Right cardiac atrium (tissue), 5 donors: ENCODE measurements at places on chromosomes 12 and 14. TPM values are rescaled to one million over a fixed set of nuclear protein-coding genes. Genes with fewer than 3 reads are reported as not detected.
A peak's percentile ranks its signal among the peaks of the same experiment; 100 is the strongest.

GRCh38 chr14:102902086-102902485 is 20.4 kb upstream of the AMN start:
- DNase-seq = no peak

DNA sequence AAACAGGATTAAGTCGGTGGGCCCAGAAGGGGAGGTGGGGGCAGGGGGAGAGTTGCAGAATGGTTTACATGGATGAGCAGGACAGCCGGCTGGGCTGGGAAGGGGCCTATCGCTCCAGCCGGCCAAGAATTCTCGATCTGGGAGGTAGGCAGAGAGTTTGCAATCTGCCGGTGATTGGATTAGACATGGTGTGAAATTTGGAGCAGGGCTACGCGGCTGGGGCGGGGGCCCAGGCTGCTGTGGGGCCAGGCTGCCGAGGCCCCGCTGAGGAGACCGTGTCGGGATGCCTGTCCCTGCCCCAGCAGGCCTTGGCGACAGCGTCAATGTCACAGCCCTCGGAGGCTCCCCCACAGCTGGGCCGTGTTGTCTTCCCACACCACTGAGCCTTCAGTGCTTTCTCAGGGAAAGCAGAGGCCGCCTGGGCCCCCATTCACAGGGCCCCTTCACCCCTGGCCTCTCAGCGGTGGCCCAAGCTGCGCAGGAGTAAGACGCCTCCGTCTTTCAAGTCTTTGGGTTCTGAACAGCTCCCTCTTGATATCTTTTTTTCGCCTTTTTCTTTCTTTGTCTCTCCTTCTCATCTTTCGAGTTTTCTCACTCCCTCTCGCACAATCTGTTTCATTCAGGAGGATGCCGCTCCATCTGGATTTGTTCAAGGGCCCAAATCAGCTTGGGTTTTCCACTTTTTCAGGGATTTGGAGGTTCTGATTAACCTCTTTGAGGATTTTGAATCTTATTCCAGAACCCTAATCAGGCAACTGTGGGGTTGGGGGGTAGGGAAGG is 117.5 kb upstream of the PARP11 start:
- no peak for DNase-seq

SMAGP gene
- polyA plus RNA-seq = 3.6 TPM

- no peak for DNase-seq
Measured at GRCh38 chr14:64849940-64850339, 29.8 kb downstream of the SPTB start.

GRCh38 chr12:69570545-69571399 is 14.5 kb upstream of the CCT2 start:
- peak; percentile 20 for DNase-seq

- DNase-seq = no peak
Measured at GRCh38 chr14:72605096-72605920, 288.6 kb downstream of the DPF3 start.

DNA sequence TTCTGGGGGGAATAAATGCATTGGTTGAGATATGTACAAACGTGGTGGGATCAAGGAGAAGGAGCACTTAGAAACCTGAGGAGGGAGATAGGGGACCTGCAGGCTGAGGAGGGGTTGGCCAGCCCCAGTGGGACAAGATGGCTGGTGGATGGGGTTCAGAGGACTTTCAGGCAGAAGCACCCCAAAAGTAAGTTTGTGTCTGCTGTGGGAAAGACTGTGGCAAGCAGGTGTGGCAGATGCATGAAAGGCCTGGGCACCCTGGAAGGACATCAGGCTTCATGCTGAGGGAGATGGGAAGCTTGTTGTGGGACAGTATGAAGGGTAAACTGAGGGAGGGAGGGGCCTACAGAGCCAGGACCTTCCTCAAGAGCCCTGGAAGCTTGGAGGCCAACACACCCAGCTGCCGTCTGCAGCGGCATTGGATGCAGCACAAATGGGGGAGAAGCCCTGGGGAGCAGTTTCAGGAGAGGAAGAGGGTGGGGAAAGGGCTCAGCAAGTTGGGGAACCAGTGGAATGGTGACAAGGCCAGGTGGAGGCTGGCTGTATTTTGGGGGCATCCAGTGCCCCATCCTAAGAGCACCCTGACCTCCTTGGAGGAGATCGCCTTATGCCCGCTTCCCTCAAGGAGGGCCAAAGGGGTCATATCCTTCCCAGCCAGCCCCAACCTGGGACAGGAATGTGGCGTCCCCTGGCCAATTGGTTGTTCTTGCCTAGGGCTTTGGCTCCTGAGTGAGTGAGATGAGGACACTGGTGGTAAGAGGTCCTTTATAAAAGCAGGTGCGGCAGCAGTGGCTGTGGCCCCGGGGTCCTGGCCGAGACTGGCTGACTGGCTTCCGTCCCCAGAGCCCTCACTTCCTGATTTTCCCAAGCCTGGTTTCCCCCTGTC is 20.7 kb downstream of the NFKBIA start:
- no peak for DNase-seq

DNA sequence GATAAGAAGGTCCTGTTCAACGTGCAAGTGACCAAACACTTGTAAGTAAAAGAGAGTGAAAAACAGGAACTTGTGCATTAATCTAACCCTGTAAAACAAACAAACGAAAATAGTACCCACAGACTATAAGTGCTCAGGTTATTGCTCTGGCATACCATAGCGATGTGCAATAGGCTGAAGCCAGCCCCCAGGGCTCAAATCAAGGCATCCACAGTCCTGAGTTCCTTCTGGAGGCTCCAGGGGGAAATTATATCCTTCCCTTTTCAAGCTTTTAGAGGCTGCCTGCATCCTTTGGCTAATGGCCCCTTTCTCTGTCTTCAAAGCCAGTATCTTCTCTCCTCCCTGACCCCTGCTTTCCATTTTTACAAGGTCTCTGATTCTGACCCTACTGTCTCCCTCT is 8.1 kb upstream of the CMAS start:
- no peak for DNase-seq
